Smooth muscle cell of the pulmonary artery (primary cell): ENCODE measurements at places on chromosomes 3 and 15. TPM values are rescaled to one million over a fixed set of nuclear protein-coding genes. Genes with fewer than 3 reads are reported as not detected.

The PCSK6 gene
- total RNA-seq, result 1.0 and 1.1 TPM in 2 replicates

The FILIP1L gene
- 23.8 and 24.7 TPM in 2 replicates for total RNA-seq

The SLCO3A1 gene
- total RNA-seq, result 5.7 and 6.8 TPM in 2 replicates

The FOXB1 gene
- total RNA-seq, result not detected in 2 replicates

The CNTN6 gene
- 0.86 and 1.9 TPM in 2 replicates for total RNA-seq
